Ovary (tissue), 10 donors: ENCODE measurements at places on chromosomes 11 and 22. TPM values are rescaled to one million over a fixed set of nuclear protein-coding genes. Genes with fewer than 3 reads are reported as not detected.
A peak's percentile ranks its signal among the peaks of the same experiment; 100 is the strongest.

The OOSP3 gene
- not detected for total RNA-seq

DNA sequence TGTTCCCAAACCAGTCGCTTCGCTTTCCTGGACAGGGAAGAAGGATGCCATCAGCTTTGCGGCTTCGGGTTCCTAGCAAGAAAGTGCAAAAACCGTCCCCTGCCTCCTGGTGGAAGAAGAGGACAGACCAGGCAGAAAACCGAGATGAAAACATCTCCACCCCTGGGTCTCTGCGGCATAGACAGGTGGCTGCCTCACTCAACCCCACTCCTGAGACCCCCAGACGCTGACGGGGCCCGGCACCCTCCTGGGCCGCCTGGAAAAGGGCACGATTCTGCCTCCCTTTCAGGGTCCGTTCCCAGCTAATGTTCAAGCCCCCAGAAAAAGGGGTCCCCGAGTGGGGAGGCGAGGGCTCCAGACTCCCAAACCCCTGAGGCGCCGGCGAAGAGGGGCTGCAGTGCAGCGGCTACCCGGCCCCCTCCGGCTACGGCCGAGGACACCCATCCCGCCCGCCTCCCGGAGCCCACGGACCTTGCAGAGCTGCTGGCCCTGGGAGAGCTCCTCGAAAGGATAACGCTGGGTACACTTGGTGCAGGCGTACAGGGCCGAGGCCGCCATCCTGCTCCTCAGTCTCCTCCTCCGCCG is 569 bp downstream of the FAM76B start:
- no peaks in the 10 kb centered on the region for H3K27me3 ChIP-seq
- no peak for DNase-seq
- H3K4me1 ChIP-seq = peaks cover 8% of the 10 kb centered on the region
- peak overlapping the region; percentile 96 for H3K4me3 ChIP-seq
- peak overlapping the region; percentile 94 for H3K27ac ChIP-seq

DNA sequence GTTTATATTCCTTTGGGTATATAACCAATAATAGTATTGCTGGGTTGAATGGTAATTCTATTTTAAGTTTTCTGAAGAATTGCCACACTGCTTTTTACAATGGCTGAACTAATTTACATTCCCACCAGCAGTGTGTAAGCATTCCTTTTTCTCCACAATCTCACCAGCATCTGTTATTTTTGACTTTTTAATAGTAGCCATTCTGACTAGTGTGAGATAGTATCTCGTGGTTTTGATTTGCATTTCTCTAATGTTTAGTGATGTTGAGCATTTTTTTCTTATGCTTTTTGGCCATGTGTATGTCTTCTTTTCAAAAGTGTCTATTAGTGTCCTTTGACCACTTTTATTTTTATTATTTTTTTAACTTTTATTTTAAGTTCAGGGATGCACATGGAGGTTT is 275.3 kb downstream of the METTL15 start:
- no peak overlapping the region for H3K27ac ChIP-seq
- no peak overlapping the region for H3K4me3 ChIP-seq
- H3K27me3 ChIP-seq = no peaks in the 10 kb centered on the region
- H3K4me1 ChIP-seq = no peaks in the 10 kb centered on the region

The NOX4 gene
- total RNA-seq = 2.2 TPM

The TCN1 gene
- total RNA-seq = not detected

The PIK3IP1 gene
- 13.6 TPM for total RNA-seq

DNA sequence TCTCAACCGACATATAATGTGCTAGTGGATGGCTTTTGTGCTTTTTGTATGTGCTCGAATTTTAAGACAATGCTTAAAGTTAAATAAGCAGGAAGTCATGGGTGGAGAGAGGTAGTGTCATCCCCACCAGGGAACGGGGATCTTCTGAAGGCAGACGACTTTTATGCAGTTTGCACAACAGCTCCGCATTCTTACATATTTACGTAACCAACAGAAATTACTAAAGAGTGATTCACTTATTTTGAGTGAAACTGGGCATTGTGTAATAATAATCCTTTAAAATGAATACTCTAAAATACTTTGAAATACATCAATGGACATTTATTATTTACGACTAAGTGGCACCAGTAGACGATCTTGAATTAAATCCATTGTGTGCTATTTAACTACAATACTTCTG is 305.1 kb downstream of the CNTN5 start:
- H3K4me3 ChIP-seq = no peak overlapping the region
- H3K27ac ChIP-seq = no peak overlapping the region
- H3K27me3 ChIP-seq = no peaks in the 10 kb centered on the region
- no peak for DNase-seq
- H3K36me3 ChIP-seq = no peaks in the 10 kb centered on the region

The SLC37A2 gene
- total RNA-seq = 2.2 TPM

GRCh38 chr11:7844521-7844920 is 47.8 kb upstream of the OR5P2 start:
- no peaks in the 10 kb centered on the region for H3K36me3 ChIP-seq
- no peaks in the 10 kb centered on the region for H3K4me1 ChIP-seq
- no peak overlapping the region for H3K4me3 ChIP-seq
- no peak overlapping the region for H3K27ac ChIP-seq
- DNase-seq = no peak
- no peaks in the 10 kb centered on the region for H3K27me3 ChIP-seq

- no peaks in the 10 kb centered on the region for H3K27me3 ChIP-seq
- no peak for DNase-seq
- H3K36me3 ChIP-seq = no peaks in the 10 kb centered on the region
- H3K27ac ChIP-seq = no peak overlapping the region
Measured at GRCh38 chr11:39732001-39732400, 1727.5 kb downstream of the LRRC4C start.

The SMCO4 gene
- 21.6 TPM for total RNA-seq

The TSGA10IP gene
- total RNA-seq = not detected

- H3K4me1 ChIP-seq = no peaks in the 10 kb centered on the region
- H3K27ac ChIP-seq = no peak overlapping the region
Measured at GRCh38 chr11:28833169-28833568, 725.0 kb downstream of the METTL15 start.

- peaks cover 10% of the 10 kb centered on the region for H3K4me1 ChIP-seq
- H3K27ac ChIP-seq = no peak overlapping the region
- H3K27me3 ChIP-seq = no peaks in the 10 kb centered on the region
- DNase-seq = no peak
Measured at GRCh38 chr11:12717851-12718291, 43.6 kb downstream of the TEAD1 start.

DNA sequence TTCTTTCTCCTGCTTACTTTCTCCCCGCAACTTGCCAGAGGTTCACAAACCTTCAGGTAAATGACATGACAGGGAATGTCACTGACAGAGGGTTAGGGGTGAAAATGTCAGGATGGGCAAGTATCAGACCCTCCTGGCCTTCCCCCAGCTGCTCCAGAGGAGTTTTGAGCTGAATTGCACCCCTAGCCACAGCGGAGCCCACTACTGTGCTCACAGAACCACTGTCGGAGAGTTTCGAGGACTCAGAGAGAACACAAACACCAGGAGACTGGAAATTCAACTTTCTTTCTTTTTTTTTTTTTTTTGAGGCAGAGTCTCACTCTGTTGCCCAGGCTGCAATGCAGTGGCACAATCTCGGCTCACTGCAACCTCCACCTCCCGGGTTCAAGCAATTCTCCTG is 21.5 kb upstream of the P2RY2 start:
- no peak overlapping the region for H3K4me3 ChIP-seq
- no peaks in the 10 kb centered on the region for H3K4me1 ChIP-seq
- H3K27ac ChIP-seq = no peak overlapping the region
- no peaks in the 10 kb centered on the region for H3K36me3 ChIP-seq

DNA sequence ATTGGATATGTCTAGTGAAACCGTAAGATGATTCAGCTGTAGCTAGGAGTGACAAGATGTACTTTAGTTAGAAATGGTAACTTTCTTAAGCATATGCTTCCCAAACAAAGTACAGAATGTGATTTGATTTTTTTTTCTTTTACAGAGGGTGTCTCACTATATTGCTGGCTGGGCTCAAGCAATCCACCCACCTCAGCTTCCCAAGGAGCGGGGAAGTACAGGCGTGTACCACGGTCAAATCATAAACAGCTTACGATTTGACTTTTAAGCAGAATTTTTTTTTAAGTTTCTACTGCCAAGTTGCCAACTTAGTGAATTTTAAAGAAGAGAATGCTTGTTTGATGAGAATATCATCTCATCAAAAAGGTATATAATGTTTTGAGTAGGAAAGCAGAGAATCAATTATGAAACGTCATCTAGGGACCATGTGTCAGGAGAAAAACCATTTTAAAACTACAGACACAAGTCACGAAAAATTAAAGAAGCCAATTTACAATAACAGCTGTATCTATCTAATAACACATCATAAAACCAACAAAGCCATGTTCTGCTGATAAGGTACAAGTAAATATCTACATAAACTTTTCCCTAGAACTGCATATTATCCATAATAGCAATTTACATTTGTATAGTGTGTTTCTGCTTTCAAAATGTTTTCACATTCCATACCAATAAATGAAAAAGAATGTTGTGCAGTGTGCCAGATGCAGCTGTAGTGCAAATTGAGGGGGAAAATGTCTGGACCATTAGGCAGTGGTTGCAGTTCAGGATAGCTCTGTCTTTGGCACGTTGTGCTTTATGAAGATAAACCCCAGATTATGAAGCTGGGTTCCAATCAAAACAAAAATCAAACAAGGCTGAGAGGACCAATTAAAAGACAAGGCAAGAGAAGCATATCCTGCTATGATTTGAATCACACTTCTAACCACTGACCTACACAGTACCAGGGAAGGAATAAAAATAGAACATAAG is 33.7 kb upstream of the USP47 start:
- H3K4me1 ChIP-seq = no peaks in the 10 kb centered on the region
- no peak for DNase-seq
- no peak overlapping the region for H3K4me3 ChIP-seq

- no peak overlapping the region for H3K4me3 ChIP-seq
- no peaks in the 10 kb centered on the region for H3K36me3 ChIP-seq
- peak overlapping the region; percentile 81 for H3K27ac ChIP-seq
- H3K27me3 ChIP-seq = no peaks in the 10 kb centered on the region
Measured at GRCh38 chr11:45659031-45659817, 6.2 kb downstream of the CHST1 start.

The DTX4 gene
- 20.3 TPM for total RNA-seq

DNA sequence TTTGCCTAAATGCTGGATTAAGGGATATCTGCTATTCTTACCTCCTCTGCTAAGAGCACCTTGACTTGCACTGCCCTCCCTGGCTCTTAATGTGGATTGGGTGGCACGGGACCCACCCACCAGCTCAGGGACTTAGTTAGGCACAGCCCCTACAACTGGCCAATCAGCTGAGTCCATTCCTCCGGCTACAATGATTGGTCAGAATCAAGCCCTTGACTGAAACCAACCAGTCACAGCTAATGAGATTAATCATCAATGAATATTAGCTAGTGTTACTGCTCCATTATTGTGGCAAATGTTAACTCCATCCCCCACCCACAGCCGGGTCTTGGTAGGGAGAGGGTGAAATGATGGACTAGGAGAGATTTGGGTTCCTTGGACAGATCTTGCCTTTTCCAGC is 328.0 kb downstream of the MN1 start:
- no peak overlapping the region for H3K27ac ChIP-seq
- no peaks in the 10 kb centered on the region for H3K36me3 ChIP-seq
- no peak for DNase-seq
- H3K4me3 ChIP-seq = no peak overlapping the region
- peaks cover 3% of the 10 kb centered on the region for H3K4me1 ChIP-seq

DNA sequence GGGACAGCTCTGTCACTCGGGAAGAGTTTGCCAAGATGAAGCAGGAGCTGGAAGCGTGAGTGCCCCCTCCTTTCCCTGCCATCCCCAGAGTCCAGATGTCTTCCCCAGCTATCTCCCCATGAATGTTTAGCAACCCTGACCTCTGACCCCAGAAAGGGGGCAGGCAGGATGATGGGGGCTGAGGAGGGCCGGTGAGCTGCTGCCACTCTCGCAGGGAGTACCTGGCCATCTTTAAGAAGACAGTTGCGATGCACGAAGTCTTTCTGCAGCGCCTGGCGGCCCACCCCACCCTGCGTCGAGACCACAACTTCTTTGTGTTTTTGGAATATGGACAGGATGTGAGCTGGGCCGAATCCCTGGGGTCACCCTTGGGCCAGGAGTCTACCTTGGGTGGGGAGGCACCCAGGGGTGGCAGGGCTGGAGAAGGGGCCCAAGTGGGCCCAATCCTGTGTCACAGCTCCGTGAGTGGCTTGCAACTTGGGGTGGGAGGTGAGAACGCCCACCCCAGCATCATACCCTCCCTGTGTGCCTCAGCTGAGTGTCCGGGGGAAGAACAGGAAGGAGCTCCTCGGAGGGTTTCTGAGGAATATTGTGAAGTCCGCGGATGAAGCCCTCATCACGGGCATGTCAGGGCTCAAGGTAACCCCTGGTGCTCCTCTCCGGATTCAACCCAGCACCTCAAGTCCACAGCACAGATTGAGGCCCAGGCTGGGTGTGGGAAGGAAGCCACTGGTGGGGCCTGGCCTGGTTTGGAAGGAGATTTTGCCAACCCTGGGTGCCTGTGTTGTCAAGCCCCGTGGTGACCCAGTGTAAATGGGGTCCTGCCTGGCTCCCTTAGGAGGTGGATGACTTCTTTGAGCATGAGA is 7.5 kb downstream of the CFL1 start:
- peak; percentile 32 for DNase-seq
- no peaks in the 10 kb centered on the region for H3K36me3 ChIP-seq
- H3K27me3 ChIP-seq = no peaks in the 10 kb centered on the region
- peaks cover 1% of the 10 kb centered on the region for H3K4me1 ChIP-seq

- H3K4me1 ChIP-seq = no peaks in the 10 kb centered on the region
- H3K36me3 ChIP-seq = no peaks in the 10 kb centered on the region
- no peak for DNase-seq
- H3K27ac ChIP-seq = no peak overlapping the region
- H3K27me3 ChIP-seq = no peaks in the 10 kb centered on the region
Measured at GRCh38 chr22:21898354-21898896, 31.0 kb upstream of the MAPK1 start.

GRCh38 chr11:126821827-126822226 is 178.7 kb downstream of the KIRREL3 start:
- DNase-seq = no peak
- no peak overlapping the region for H3K27ac ChIP-seq
- H3K36me3 ChIP-seq = no peaks in the 10 kb centered on the region
- H3K4me1 ChIP-seq = no peaks in the 10 kb centered on the region
- H3K4me3 ChIP-seq = no peak overlapping the region

The BACE1-AS gene
- 16.8 TPM for total RNA-seq

The SEZ6L gene
- total RNA-seq = 0.18 TPM

GRCh38 chr11:33151399-33151798 is 9.9 kb downstream of the CSTF3 start:
- no peaks in the 10 kb centered on the region for H3K36me3 ChIP-seq
- DNase-seq = no peak
- peaks cover 2% of the 10 kb centered on the region for H3K4me1 ChIP-seq
- no peak overlapping the region for H3K4me3 ChIP-seq
- H3K27me3 ChIP-seq = no peaks in the 10 kb centered on the region
